H9 (cell line): ENCODE measurements at places on chromosomes 7 and 10. TPM values are rescaled to one million over a fixed set of nuclear protein-coding genes. Genes with fewer than 3 reads are reported as not detected.

Gene PDSS1
- 18.4 and 19.7 TPM in 2 replicates for total RNA-seq

DNA sequence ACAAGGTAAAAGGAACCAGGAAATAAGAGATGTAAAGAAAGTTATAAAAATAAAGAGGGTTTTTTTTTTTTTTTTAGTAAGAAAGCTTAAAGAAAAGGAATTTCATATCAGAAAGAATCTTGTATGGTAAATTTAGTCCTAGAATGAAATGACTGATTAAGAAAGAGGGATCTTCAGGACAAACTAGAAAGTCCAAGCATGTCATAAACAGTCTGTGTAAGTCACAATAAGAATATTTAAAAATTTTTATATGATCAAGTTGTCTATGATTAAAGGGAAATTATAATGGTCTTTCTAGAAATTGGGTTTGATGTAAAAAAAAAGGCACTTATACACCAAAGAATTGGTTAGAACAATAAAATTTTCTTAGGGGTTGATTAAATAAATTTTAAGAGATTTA is 289.5 kb downstream of the XPNPEP1 start:
- no peak overlapping the region for H3K4me3 ChIP-seq
- no peaks in the 10 kb centered on the region for H3K36me3 ChIP-seq
- no peaks in the 10 kb centered on the region for H3K4me1 ChIP-seq

Gene KCNH2
- 4.3 and 4.5 TPM in 2 replicates for total RNA-seq

- no peak overlapping the region for H3K27ac ChIP-seq
- H3K27me3 ChIP-seq: no peaks in the 10 kb centered on the region
- H3K36me3 ChIP-seq: no peaks in the 10 kb centered on the region
- H3K4me1 ChIP-seq: no peaks in the 10 kb centered on the region; the same call in 1 of the 2 replicates
These were observed 10.7 kb upstream of the CAPZA2 start for GRCh38 chr7:116851671-116852070.

- H3K27ac ChIP-seq: no peak overlapping the region
- H3K4me3 ChIP-seq: no peak overlapping the region
- H3K4me1 ChIP-seq: no peaks in the 10 kb centered on the region
- no peaks in the 10 kb centered on the region for H3K27me3 ChIP-seq
- H3K36me3 ChIP-seq: 0 out of 2 replicates have a peak, but pooled peaks cover 3% of the 10 kb centered on the region
These were observed 42.8 kb downstream of the MINDY3 start for GRCh38 chr10:15817409-15818046.

Gene ARID5B
- 0.04 and 0.11 TPM in 2 replicates for total RNA-seq

Gene ANKMY2
- total RNA-seq: 10.4 and 12.7 TPM in 2 replicates

DNA sequence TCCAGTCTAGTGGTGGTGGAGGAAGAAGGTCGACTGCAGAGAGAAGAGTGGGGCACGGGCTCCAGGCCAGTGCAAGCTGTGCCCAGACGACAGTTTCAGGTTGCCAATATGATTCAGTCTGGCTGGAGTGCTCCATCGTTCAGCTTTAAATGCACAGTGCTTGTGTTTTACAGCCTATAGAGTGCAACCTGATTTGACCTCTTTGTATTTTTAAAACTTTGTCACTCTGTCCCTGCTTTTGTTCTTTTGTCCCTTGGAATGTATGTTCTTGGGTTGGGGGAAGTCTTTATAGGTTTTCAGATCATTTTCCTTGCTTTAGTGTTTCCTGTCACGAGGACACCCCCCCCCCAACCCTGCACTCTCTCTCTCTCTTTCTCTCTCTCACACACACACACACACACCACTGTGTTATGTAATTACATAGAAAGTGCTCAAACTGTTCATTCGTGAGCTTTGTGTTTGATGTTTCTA is 198.0 kb downstream of the CAMK1D start:
- H3K36me3 ChIP-seq: peaks cover 11% of the 10 kb centered on the region; the same call in 1 of the 2 replicates
- no peak overlapping the region for H3K27ac ChIP-seq
- DNase-seq: no peak

Gene SFTPD
- 0.18 and 0.24 TPM in 2 replicates for total RNA-seq

GRCh38 chr10:59177031-59177797 is 771 bp downstream of the PHYHIPL start:
- no peaks in the 10 kb centered on the region for H3K4me1 ChIP-seq
- H3K27me3 ChIP-seq: peaks cover 13% of the 10 kb centered on the region; the same call in 1 of the 2 replicates
- peak; percentile 68 for DNase-seq
- H3K27ac ChIP-seq: no peak overlapping the region
- no peaks in the 10 kb centered on the region for H3K36me3 ChIP-seq
- H3K4me3 ChIP-seq: peak overlapping the region; percentile 73

- no peak overlapping the region for H3K27ac ChIP-seq
- no peaks in the 10 kb centered on the region for H3K27me3 ChIP-seq
- H3K36me3 ChIP-seq: no peaks in the 10 kb centered on the region
- H3K4me3 ChIP-seq: no peak overlapping the region; the same call in 1 of the 2 replicates
- DNase-seq: no peak
These were observed 96.5 kb downstream of the DIP2C start for GRCh38 chr10:593016-593415.

- peak overlapping the region; percentile 69 for H3K27ac ChIP-seq
- DNase-seq: no peak
- H3K4me1 ChIP-seq: peaks cover 17% of the 10 kb centered on the region; the same call in 1 of the 2 replicates
- no peaks in the 10 kb centered on the region for H3K36me3 ChIP-seq
- peak overlapping the region; percentile 48 for H3K4me3 ChIP-seq
These were observed 25.1 kb downstream of the CDK14 start for GRCh38 chr7:90621125-90621746.

DNA sequence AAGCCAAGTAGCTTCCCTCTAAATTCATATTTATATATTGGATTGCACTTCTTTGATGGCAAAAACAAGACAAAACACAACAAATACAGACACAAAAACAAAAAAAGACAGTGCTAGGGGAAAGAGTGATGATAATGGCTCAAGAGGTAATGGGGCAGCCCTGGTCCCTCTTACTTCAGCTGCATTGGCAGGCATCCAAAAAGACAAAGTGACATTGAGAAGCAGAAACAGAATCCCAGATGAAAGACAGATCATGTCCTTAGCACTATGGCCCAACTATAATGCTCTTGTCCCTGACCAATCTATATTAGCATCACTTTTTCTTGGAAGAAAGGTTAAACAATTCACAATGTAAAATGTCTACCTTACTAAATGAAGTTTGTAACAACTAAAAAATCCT is 76.2 kb downstream of the GPR85 start:
- no peaks in the 10 kb centered on the region for H3K4me1 ChIP-seq
- peaks cover 2% of the 10 kb centered on the region; the same call in 1 of the 3 replicates for H3K36me3 ChIP-seq
- H3K4me3 ChIP-seq: no peak overlapping the region
- H3K27me3 ChIP-seq: no peaks in the 10 kb centered on the region
- DNase-seq: no peak

DNA sequence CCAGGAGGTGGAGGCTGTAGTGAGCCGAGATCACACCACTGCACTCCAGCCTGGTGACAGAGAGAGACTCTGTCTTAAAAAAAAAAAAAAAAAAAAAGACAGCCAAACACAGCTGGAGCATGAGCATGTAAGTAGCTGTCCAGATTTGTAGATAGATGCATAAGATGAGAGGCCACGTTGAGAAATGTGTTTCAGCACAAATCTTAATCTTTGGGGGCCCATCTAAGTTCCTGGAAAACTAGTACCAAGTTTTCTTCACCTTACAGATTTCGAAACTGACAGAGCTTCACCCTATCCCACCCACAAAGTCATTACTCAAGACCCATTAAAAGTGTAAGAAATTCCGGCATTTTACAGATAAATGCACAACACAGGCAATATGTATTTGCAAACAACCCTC is 208.2 kb downstream of the PARD3 start:
- H3K27ac ChIP-seq: no peak overlapping the region
- DNase-seq: no peak
- H3K4me1 ChIP-seq: no peaks in the 10 kb centered on the region
- H3K36me3 ChIP-seq: no peaks in the 10 kb centered on the region
- no peak overlapping the region for H3K4me3 ChIP-seq

GRCh38 chr10:132697578-132698200 is 88.3 kb downstream of the NKX6-2 start:
- DNase-seq: peak; percentile 10
- H3K27me3 ChIP-seq: no peaks in the 10 kb centered on the region
- no peak overlapping the region for H3K4me3 ChIP-seq
- H3K36me3 ChIP-seq: no peaks in the 10 kb centered on the region
- H3K4me1 ChIP-seq: no peaks in the 10 kb centered on the region
- H3K27ac ChIP-seq: no peak overlapping the region

Gene SNCG
- 4.9 and 5.5 TPM in 2 replicates for total RNA-seq

- no peaks in the 10 kb centered on the region for H3K4me1 ChIP-seq
- no peak overlapping the region for H3K4me3 ChIP-seq
- no peaks in the 10 kb centered on the region for H3K27me3 ChIP-seq
These were observed 30.3 kb downstream of the HACD1 start for GRCh38 chr10:17586821-17587234.

DNA sequence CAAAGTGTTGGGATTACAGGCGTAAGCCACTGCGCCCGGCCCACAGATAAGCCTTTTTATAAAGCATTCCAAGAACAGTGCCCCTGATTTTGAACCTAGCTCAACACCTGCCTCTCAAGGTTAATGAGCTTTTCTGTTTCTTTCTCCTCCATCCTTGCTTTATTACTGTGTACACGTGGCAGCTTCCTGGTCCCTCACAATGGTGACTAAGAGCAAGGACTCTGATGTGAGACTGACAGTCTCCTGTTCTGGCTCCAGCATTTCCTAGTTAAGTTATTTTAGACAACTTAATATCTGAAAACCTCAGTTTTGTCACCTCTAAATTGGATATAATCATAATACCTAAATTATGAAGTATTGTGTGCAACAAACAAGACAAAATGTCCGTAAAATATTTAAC is 9.9 kb downstream of the HABP2 start:
- H3K4me1 ChIP-seq: peaks cover 2% of the 10 kb centered on the region; the same call in 1 of the 2 replicates
- DNase-seq: no peak
- no peak overlapping the region for H3K4me3 ChIP-seq
- no peaks in the 10 kb centered on the region for H3K36me3 ChIP-seq
- no peak overlapping the region for H3K27ac ChIP-seq
- H3K27me3 ChIP-seq: peaks cover 48% of the 10 kb centered on the region

DNA sequence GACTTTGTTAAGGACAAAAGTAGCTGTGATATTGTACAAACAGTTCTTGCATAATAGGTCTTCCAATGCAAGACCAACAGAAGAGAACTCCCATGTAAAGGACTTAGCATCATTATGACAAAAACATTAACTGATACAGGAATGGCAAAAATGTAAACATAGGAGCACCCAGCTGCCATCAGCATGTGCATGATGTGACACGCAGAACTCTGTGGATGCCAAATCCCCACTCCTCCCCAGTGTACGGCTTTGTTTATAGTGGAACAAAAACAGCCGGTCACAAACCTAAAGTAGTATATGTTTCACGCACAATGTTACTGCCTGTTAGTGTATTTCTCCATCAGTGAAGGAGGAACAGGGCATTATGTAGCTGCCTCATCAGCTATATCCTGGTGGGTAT is 316.0 kb upstream of the AOAH start:
- DNase-seq: no peak
- no peaks in the 10 kb centered on the region for H3K4me1 ChIP-seq
- H3K27me3 ChIP-seq: 0 out of 2 replicates have a peak, but pooled peaks cover 3% of the 10 kb centered on the region

GRCh38 chr10:98910048-98910447 is 325.6 kb downstream of the HPSE2 start:
- H3K4me3 ChIP-seq: no peak overlapping the region; the same call in 2 of the 3 replicates
- no peaks in the 10 kb centered on the region for H3K4me1 ChIP-seq
- H3K27me3 ChIP-seq: no peaks in the 10 kb centered on the region
- DNase-seq: no peak

GRCh38 chr7:47478017-47478344 is 103.9 kb downstream of the TNS3 start:
- peaks cover 12% of the 10 kb centered on the region; the same call in 1 of the 2 replicates for H3K4me1 ChIP-seq
- peaks cover 1% of the 10 kb centered on the region; the same call in 2 of the 3 replicates for H3K36me3 ChIP-seq
- H3K27ac ChIP-seq: no peak overlapping the region
- no peak for DNase-seq
- peaks cover 27% of the 10 kb centered on the region; the same call in 1 of the 2 replicates for H3K27me3 ChIP-seq
- no peak overlapping the region for H3K4me3 ChIP-seq

Gene DNAJC12
- 0.85 and 0.90 TPM in 2 replicates for total RNA-seq

DNA sequence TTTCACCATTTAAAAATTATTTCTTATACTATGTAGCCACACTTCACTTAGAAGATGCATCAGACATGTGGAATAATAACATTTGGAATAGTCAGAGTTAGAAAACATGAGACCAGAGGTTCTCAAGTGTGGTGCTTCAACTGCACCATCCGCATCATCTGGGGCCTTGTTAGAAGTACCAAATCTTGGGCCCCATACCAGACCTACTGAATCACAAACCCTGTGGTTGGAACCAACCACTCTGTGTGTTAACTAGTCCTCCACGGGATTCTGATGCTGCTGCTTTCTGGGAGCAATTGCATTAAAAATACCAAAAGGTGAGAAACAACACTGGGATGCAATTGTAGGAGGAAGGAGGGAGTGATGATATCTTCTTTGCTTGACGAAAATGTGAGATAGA is 125.2 kb downstream of the GNAT3 start:
- H3K4me1 ChIP-seq: no peaks in the 10 kb centered on the region
- no peak overlapping the region for H3K4me3 ChIP-seq
- no peaks in the 10 kb centered on the region; the same call in 2 of the 3 replicates for H3K36me3 ChIP-seq
- H3K27ac ChIP-seq: no peak overlapping the region
- DNase-seq: no peak

- H3K27me3 ChIP-seq: no peaks in the 10 kb centered on the region
- H3K4me3 ChIP-seq: no peak overlapping the region
- peaks cover 3% of the 10 kb centered on the region; the same call in 1 of the 2 replicates for H3K36me3 ChIP-seq
- peaks cover 8% of the 10 kb centered on the region for H3K4me1 ChIP-seq
These were observed 107.4 kb downstream of the UBE2H start for GRCh38 chr7:129845178-129845971.

Gene GIMAP1
- not detected in 2 replicates for total RNA-seq

GRCh38 chr7:155305231-155305904 is 7.7 kb downstream of the INSIG1 start:
- no peak for DNase-seq
- no peaks in the 10 kb centered on the region for H3K27me3 ChIP-seq
- H3K4me3 ChIP-seq: no peak overlapping the region
- 0 out of 2 replicates have a peak, but pooled peaks cover 4% of the 10 kb centered on the region for H3K4me1 ChIP-seq

GRCh38 chr7:99078416-99078815 is 65.5 kb downstream of the SMURF1 start:
- H3K27ac ChIP-seq: no peak overlapping the region
- H3K4me3 ChIP-seq: no peak overlapping the region
- H3K4me1 ChIP-seq: no peaks in the 10 kb centered on the region; the same call in 1 of the 2 replicates
- no peaks in the 10 kb centered on the region for H3K27me3 ChIP-seq
- H3K36me3 ChIP-seq: peaks cover 3% of the 10 kb centered on the region; the same call in 1 of the 2 replicates
- no peak for DNase-seq

DNA sequence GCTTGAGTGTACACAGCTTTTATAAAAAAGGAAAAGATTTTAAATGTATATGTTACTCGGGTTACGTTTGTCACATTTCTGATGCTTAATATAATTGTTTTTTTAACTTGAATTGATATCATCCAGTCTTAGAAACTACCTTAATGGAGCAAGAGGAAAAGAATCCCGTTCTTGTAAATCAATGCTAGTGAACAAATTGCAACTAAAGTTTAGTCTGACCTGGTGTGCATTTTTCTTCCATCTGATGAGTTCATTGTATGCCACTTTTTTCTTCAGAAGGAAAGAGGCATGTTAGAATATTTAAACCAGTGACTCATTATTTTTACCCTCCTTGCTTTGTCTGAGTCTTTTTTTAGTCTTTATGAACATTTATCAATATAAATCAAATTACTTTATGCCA is 34.7 kb downstream of the NET1 start:
- DNase-seq: no peak
- no peaks in the 10 kb centered on the region for H3K27me3 ChIP-seq
- peak overlapping the region; percentile 90 for H3K4me3 ChIP-seq
- peaks cover 7% of the 10 kb centered on the region for H3K36me3 ChIP-seq
- no peak overlapping the region for H3K27ac ChIP-seq
